Activated naive CD4-positive, alpha-beta T cell treated with anti-CD3 and anti-CD28 coated beads for 36 hours (primary cell): ENCODE measurements at places on chromosomes 3 and 15. TPM values are rescaled to one million over a fixed set of nuclear protein-coding genes. Genes with fewer than 3 reads are reported as not detected.

NRROS gene
- 9.2 TPM for total RNA-seq

DNA sequence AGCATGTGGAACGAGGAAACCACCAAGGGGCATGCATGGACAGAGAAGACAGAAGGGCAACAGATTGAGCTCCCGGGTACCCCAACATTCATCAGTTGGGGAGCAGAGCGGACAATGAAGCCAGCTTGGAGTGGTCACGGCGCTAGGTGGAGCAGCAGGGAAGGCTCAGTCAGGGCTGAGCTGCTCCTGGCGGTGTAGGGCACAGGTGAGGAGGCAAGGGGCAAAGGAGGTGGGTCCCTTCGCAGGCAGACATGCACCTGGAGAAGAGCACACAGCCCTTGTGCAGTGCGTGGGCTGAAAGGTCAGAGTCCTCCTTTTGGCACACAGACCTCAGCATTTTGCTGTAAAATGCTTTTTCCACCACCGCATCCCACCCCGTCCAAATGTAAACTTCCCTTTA is 90.0 kb upstream of the SLC6A6 start:
- DNase-seq: no peak
- no peak overlapping the region for H3K27ac ChIP-seq
- no peaks in the 10 kb centered on the region for H3K4me1 ChIP-seq
- H3K36me3 ChIP-seq: no peaks in the 10 kb centered on the region
- H3K4me3 ChIP-seq: no peak overlapping the region
- peaks cover 8% of the 10 kb centered on the region for H3K27me3 ChIP-seq

- H3K27me3 ChIP-seq: no peaks in the 10 kb centered on the region
- DNase-seq: no peak
- no peaks in the 10 kb centered on the region for H3K36me3 ChIP-seq
Observed at GRCh38 chr15:78133801-78134200, 2.6 kb upstream of the CIB2 start.

CLSTN2 gene
- not detected for total RNA-seq

GRCh38 chr3:18494251-18494650 is 69.1 kb upstream of the SATB1 start:
- H3K4me1 ChIP-seq: peaks cover 27% of the 10 kb centered on the region
- H3K27me3 ChIP-seq: no peaks in the 10 kb centered on the region
- no peak for DNase-seq
- H3K27ac ChIP-seq: no peak overlapping the region

DNA sequence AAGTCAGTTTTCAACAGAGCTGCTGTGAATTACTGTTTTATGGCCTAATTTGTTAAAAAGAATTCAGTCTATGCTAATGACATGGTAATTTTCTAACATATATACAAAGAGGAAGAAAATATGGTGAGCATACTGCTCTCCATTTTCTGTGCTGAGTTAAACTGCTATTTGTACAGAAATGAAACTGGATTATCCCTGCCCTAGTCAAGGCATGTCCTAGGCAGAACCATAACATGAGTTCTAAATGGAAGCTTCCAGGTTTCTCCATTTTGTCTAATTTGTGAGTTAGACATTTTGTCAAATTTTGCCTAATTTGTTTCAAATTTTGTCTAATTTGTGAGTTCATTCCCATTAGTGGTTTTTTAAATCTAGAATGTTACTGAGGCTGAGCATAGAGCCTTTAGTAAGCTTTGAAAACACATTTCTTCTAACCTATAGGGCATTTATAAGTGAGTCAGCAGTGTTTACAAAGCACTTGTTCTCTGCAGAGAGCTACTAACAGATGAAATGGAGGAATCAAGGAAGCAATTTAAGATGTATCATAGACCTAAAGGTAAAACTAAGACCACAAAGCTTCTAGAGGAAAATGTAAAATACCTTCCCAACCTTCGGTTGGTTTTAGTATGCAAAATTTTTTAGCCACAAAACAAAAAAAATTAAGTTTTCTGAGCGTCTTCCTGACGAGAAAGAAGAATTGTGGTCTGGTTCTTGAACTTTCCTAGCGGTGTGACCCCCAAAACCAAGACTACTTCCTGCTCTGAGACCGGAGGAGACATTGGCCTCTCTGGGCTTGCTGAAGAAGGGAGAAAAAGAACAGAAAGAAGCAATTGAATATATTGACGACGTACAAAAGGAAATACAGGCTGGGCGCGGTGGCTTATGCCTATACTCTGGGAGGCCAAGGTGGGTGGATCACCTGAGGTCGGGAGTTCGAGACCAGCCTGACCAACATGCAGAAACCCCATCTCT is 9.8 kb downstream of the P2RY14 start:
- peak overlapping the region; percentile 17 for H3K4me3 ChIP-seq
- H3K27me3 ChIP-seq: no peaks in the 10 kb centered on the region
- peak overlapping the region; percentile 70 for H3K27ac ChIP-seq
- peak; percentile 45 for DNase-seq
- no peaks in the 10 kb centered on the region for H3K36me3 ChIP-seq

DNA sequence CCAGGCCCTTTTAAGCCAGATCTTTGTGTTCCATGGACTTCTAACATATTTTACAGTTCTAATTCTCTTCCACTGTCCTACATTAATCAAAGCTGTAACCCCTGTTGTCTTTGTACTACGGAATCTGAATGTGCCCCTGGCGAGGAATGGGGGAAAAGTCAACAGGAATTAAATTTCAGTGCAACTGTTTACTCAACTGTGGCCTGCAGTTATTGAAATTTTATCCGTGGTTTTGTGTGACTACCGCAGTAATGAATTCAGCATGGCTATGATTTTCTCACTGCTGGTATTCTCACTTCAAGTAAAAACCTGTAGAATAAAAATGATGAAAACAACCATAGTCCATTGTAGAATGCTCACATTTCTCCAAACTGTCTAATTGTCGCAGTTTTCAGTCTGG is 388.0 kb downstream of the FOXP1 start:
- no peak for DNase-seq
- no peak overlapping the region for H3K4me3 ChIP-seq
- peaks cover 9% of the 10 kb centered on the region for H3K36me3 ChIP-seq
- H3K4me1 ChIP-seq: peaks cover 71% of the 10 kb centered on the region

DNA sequence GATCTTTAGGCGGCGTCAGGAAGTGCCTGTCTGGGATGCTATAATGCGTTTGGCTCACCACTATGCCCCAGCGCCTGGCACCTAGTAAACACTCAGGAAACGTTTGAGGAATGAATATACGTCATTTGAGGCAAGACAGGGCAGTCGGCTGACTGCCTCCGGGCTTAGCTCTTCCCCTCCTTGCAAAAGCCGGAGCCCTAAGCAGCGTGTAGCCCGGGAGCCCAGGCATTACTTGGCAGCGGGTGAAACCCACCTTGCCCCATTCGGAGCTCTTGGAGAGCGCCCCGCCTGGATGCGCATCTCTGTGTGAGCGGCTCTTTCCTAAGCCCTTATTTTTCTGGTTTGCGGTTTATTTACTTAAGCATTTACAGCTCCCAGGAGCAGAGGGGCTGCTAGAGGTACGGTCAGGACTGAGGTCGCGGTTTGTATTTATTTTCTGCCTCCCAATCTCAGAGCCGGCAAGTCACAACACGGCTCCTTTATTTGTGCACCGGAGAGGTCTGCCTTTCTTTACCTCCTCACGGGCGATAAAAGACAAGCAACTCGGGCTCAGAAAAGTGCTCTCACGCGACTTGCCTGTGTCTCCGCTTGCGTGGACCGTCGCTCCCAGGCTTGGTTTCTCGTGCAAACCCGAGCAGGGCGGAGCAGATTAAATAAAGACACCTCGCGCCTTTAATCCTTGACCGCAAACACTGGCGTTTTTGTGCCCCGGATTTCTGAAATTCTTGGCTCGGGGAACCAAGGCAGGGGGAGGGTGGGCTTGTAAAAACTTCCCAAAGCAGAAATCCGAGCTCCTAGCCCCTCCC is 737 bp upstream of the ITPR1 start:
- peak; percentile 54 for DNase-seq
- H3K36me3 ChIP-seq: peaks cover 2% of the 10 kb centered on the region
- peak overlapping the region; percentile 87 for H3K4me3 ChIP-seq

- DNase-seq: no peak
- no peaks in the 10 kb centered on the region for H3K36me3 ChIP-seq
- H3K27ac ChIP-seq: no peak overlapping the region
- H3K4me3 ChIP-seq: no peak overlapping the region
Observed at GRCh38 chr3:95437409-95437808, 1374.5 kb downstream of the NSUN3 start.

GRCh38 chr3:117217355-117217754 is 507.8 kb downstream of the TUSC7 start:
- H3K36me3 ChIP-seq: no peaks in the 10 kb centered on the region
- no peak overlapping the region for H3K27ac ChIP-seq
- no peaks in the 10 kb centered on the region for H3K27me3 ChIP-seq
- H3K4me3 ChIP-seq: no peak overlapping the region

TRPM1 gene
- total RNA-seq: not detected

TOMM70 gene
- 48.6 TPM for total RNA-seq

DNA sequence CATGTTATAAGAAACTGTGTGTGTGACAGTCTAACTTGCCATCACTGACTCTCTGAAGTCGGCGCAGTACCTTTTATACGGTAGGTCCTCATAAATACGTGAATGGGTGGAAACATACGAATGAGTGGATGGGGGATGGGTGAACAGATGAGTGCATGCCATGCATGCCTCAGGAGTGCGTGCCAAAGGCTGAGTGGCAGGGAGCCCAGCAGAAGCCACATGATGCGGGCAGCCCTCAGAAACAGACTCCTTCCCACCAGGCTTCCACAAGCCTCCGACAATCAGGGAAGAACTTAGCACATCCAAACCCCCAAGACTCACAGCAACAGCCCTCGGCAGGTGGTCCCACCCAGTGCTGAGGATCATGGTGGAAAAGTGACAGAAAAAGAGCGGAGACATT is 16.7 kb downstream of the HCN4 start:
- no peak overlapping the region for H3K4me3 ChIP-seq
- H3K27ac ChIP-seq: no peak overlapping the region
- H3K4me1 ChIP-seq: no peaks in the 10 kb centered on the region
- DNase-seq: no peak
- H3K27me3 ChIP-seq: peaks cover 6% of the 10 kb centered on the region

FILIP1L gene
- 0.24 TPM for total RNA-seq

- no peak for DNase-seq
- H3K27ac ChIP-seq: no peak overlapping the region
- no peak overlapping the region for H3K4me3 ChIP-seq
- no peaks in the 10 kb centered on the region for H3K27me3 ChIP-seq
Observed at GRCh38 chr15:93029836-93030429, 59.1 kb downstream of the RGMA start.

CLRN1 gene
- total RNA-seq: not detected

- H3K4me3 ChIP-seq: no peak overlapping the region
- no peaks in the 10 kb centered on the region for H3K4me1 ChIP-seq
- DNase-seq: no peak
- H3K27ac ChIP-seq: no peak overlapping the region
Observed at GRCh38 chr3:192313605-192314004, 413.7 kb downstream of the FGF12 start.

DNA sequence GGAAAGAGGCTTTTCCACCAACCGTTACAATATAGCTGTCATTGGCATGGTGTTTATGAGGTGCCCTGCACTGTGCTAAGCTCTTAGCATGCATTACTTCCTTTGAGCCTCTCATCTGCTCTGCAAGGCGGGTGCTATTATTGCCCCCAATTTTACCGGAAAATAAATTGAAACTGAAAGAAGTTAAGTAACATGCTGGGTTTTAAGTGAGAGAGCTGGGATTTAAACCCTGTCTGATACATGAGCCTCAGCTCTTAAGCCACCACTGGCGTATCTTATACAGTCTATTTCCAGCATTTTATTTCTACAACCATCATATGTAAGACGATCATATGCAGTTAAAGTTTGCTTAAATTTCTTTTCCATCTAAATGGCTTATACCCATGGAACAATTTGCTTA is 81.6 kb downstream of the AGBL1 start:
- no peak for DNase-seq
- no peak overlapping the region for H3K27ac ChIP-seq
- peaks cover 5% of the 10 kb centered on the region for H3K27me3 ChIP-seq
- H3K4me3 ChIP-seq: no peak overlapping the region
- no peaks in the 10 kb centered on the region for H3K4me1 ChIP-seq

DNA sequence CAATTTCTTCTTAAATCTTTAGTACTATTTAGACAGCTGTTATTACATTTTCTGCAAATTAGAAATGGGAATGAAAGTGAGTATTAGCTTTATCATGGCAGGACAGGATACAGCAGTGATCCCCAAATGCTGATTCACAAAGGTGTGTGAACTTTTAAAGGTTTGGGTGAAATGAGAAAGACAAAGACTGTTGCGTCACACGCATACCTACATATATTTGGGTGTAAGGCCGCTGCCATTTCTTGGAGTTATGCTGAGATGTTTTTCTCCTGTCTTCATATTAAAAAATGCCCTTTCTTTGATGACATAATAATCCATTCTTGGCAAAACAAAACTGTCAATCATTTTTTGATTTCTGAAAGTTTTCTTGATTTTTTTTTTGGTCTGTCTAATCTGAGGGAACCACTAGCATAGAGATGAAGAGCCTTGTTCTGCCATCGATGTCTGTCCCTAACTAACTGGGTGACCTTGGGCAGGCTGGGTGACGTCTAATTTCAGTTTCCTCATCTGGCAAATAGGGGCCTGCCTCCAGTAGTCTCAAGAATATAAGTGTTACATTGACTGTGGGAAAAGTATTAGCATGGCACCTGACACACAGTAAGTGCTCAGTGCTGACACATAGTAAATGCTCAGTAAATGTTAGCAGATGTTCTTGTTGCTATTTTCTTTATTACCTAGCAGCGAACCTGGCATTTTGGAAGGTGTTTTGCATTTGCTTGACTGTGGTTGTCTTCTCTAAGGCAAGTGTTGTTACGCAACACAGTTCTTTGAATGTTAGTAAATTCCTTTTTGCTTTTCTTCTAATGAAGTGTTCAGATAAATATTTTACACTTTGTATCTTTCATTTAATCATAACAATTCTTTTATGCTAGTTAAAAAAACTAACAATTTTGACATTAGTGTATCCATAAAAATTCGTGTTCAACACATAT is 5.0 kb downstream of the MITF start:
- no peaks in the 10 kb centered on the region for H3K36me3 ChIP-seq
- H3K27me3 ChIP-seq: peaks cover 22% of the 10 kb centered on the region
- no peak overlapping the region for H3K27ac ChIP-seq
- DNase-seq: no peak
- H3K4me3 ChIP-seq: no peak overlapping the region
- peaks cover 10% of the 10 kb centered on the region for H3K4me1 ChIP-seq

DNA sequence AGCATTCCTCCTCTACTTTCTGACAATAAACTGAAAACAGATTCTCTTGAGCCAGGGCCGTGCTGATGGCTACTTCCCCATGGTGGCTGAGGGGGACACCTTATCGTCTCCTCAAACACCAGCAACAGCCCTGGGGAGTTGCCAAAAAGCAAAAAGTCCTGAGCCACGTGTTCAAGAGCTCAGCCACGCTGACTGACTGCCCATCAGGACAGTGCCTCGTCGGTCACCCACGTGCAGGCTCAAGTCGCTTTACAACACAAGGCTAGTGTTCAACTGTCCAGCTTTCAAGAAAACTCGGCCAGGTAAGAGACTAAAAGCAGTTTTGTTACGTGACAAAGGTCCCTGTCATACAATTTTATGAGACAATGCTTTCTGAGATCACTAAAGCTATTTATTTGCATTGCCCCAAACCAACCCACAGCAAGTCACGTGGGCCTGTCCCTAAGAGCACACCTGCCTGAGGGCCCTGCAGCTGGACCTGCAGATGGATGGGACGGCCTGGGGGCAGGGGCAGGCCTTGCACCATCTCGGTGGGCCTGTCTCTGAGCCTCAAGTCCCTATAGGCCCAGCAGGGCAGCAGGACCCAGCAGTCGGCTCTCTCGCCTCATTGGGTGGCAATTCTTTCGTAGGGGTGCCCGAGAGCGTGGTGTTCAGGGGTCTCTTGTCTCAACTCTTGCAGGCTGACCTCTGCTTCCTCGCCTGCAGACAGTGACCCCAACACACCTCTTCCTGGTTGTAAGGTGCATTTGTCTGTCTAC is 42.7 kb downstream of the NIPA2 start:
- no peak overlapping the region for H3K4me3 ChIP-seq
- H3K27me3 ChIP-seq: no peaks in the 10 kb centered on the region
- DNase-seq: no peak

SMAD6 gene
- total RNA-seq: 0.05 TPM

ADCY5 gene
- total RNA-seq: not detected

CRYGS gene
- total RNA-seq: 1.8 TPM
